ENCODE measurements at places on chromosomes 6 and 20.

- DNase-seq: peak; percentile 71
Measured at GRCh38 chr6:44223319-44224028, at the start of gene SLC29A1. SLC29A1 (plus strand) TSS chr6:44223595; CDS start chr6:44227314, 3,719 bp downstream.

DNA sequence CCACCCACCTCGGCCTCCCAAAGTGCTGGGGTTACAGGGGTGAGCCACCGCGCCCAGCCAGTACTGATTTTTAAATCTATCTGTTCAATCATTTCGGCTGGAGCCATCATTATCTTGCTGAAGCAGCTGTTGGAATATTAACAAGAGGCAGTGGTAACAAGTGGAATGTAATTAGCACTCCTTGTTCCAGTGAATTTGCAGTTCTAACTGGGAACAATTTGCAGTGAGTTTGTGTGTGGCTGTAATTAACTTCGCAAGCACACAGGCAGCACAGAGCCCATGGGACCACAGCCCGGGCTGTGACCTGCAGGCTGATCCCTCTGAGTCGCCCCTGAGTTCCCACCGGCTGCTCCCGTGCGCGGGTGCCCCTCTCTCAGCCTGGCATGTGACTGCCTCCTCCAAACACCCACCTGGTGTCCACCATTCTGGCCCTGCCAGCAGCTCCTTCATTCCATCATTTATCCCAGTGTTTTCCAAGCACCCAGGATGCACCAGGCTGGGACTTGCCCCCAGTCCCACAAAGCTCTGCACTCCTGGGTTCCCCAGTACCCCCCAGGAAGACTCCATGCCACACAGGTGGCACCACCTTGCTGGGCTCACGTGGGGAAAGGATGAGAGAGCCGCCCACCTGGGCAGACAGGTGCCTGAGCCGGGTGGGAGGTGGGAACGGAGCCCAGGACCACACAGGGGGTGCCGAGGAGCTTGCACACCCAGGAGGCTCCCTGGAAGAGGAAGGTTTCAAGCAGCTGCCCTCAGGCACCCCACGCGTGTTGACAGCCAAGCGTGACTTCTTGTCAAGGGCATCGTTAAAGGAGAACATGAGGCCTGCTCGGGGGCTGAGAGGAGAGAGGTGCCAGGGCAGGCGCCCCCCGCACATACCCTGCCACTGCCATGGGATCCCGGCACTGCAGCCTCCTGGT is 75.2 kb downstream of the YTHDF1 start:
- DNase-seq: no peak

- no peak for DNase-seq
Measured at GRCh38 chr6:108837236-108837971, 10.8 kb upstream of the ARMC2 start.

GRCh38 chr6:156808287-156808686 is 31.1 kb downstream of the ARID1B start:
- peak; percentile 15 for DNase-seq

GRCh38 chr6:21186479-21187055 is 407.0 kb upstream of the SOX4 start:
- no peak for DNase-seq

GRCh38 chr6:72944660-72945059 is 280.6 kb downstream of the KHDC1L start:
- DNase-seq: no peak

DNA sequence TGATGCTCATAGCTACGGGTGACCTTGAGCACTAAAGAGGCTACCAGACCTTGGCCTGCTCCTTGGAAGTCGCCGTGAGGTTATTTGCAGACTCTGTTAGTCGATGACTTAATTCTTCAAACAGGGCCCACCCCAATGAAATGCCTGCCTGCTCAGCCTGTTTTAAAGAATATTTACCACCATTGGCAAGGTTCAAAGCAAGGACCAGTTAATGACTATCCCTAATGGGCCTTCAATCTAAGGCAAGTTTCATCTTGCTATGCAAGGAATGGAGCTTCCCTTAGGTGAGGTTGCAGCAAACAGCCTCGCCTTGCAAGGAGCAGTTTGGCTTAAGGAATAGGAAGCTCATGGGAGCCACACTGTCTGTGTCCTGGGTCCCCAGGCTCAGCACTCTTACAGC is 22.9 kb upstream of the SPO11 start:
- DNase-seq: no peak

GRCh38 chr6:25233226-25233625 is 45.9 kb upstream of the CARMIL1 start:
- DNase-seq: no peak

- DNase-seq: peak; percentile 42
Measured at GRCh38 chr20:11457488-11457887, 460.2 kb upstream of the BTBD3 start.

DNA sequence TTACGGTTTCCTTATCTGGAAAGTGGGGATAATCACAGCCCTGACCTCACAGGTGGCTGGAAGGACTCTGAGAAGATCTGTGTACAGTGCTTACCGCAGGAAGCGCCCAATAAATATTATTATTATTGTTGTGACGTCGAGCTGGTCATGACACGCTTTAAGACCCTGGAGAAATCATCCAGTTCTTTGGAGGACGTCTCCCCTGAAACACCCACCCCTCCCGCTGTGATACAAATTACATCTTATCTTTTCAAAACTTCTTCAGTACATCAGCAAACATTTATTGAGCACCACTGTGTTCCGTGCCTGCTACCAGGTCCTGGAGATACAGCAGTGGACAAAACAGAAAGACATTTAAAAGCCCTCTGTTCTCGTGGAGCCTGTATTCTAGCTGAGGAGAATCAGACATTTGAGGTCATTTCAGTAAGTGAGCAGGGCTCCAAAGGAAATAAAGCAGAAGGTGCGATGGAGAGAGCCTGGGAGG is 118.7 kb downstream of the CEBPB start:
- DNase-seq: no peak

GRCh38 chr6:15496345-15497131 is 166.3 kb downstream of the DTNBP1 start:
- DNase-seq: no peak

DNA sequence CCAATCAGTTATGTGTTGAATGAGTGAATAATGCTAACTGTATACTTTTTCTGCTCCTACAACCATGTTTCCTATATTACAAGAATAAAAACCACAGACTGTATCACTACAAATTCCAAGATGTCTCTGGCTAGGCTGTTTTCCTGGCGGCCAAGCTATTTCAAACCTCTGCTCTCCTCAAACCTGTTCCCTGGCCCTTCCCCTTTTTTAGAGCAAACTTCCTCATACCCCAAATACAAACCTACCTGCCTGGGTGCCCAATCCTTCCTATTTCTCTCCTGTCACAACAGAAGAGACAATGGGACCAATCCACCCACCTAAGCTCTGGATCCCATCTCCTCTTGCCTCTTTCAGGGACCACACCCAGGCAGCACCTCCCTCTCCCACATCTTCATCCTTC is 7.5 kb downstream of the TOMM34 start:
- DNase-seq: no peak

DNA sequence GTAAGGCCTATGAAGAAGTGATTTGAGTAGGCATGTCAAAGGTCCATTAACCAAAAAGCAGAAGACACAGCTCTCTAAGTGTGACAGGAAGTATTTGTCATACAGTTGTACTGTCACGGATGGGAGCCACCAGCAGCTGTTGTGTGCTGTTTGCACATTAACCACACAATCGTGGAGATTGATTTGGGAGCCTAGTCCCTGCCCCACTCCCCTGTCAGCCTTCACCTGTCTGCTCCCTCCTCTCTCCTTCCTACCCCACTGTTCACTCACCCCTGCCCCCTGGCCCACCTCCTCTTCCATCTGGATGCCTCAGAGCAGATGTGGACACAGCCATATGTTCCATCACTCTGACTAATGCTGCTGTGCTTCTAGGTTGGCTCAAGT is 124.7 kb upstream of the SPACA1 start:
- DNase-seq: peak; percentile 58

DNA sequence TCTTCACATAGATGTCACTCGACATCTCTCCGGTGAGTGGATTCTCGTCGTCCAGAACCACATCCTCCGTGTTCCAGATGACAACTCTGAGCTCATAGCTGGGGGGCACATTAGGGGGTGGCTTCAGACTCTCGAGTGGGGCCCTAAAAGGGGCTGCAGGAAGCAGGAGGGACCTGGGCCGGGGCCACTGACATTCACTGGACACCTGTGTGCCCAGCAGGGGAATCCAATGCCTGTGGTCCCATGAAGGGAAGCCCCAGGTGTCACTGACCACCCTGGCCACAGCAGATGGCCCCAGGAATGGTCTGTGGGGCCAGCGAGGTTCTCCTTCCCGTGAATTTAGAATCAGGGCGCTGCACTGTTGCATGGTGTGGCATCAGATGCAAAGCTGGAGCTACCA is 18.7 kb downstream of the ERGIC3 start:
- no peak for DNase-seq

DNA sequence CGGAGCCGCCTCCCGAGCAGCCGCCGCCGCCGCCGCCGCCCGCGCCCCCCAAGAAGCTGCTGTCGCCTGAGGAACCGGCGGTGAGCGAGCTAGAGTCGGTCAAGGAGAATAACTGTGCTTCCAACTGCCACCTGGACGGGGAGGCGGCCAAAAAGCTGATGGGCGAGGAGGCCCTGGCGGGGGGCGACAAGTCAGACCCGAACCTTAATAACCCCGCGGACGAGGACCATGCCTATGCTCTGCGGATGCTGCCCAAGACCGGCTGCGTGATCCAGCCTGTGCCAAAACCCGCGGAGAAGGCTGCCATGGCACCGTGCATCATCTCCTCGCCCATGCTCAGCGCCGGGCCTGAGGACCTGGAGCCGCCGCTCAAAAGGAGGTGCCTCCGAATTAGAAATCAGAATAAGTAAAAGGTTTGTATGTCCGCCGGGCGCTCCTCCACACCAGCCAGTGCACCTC is 145.2 kb downstream of the SOBP start:
- no peak for DNase-seq

- DNase-seq: no peak
Measured at GRCh38 chr6:139905404-139906052, 531.1 kb upstream of the CITED2 start.

DNA sequence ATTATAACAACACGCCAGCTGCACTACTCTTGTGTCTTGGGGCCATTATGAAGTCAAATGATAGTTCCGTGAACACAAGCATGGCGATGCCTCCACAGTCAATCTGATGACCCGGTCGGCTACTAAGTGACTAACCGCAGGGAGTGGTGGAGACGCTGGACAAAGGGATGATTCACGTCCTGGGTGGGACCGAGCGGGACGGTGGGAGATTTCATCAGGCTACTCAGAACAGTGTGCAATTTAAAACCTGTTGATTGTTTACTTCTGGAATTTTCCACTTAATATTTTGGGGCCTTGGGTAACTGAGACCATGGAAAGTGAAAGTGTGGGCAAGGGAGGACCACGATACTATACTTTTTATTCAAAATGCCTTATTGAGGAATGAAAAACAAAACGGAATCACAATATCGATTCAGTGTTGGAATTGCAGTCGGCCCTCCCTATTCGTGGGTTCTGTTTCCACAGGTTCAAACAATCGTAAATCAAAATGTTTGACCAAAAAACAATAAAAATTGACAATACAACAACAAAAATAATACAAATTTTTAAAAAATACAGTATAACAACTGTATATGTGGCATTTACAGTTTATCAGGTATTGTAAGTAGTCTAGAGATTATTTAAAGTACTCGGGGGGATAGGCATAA is 66.5 kb downstream of the MYLK4 start:
- DNase-seq: peak; percentile 23

GRCh38 chr6:134080171-134080795 is 27.9 kb upstream of the SLC2A12 start:
- DNase-seq: peak; percentile 62

GRCh38 chr6:137339929-137340559 is 120.9 kb upstream of the IFNGR1 start:
- peak; percentile 27 for DNase-seq

DNA sequence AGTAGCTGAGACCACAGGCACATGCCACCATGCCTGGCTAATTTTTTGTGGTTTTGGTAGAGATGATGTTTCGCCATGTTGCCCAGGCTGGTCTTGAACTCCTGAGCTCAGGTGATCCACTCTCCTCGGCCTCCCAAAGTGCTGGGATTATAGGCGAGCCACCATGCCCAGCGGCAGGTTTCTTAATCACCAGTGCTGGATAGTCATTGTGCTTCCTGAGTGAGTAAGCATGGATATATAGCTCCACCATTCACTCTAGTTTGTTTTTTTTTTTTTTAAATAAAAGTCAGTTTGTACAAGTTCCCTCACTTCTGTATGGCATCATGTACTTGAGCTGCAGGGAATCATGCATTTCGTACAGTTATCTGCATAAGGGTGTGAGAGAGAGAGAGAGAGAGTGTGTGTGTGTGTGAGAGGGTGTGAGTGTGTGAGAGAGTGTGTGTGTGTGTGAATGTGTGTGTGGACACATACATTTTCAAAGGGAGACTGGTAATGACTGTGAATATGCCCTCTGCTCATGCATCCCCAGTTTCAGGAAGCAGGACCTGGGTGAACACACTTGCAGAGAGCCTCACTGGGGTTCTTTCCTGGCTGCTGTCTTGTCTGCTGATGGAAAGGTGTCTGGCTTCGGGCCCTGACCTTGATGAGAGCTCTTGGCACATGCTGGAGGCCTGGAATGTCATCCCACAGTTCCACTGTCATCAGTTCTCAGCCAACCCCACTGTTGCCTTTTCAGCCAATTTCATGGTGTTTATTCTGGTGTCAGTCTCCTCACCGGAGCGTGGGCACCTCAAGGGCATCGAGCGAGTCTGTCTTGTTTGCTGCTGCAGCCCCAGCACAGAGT is 65.0 kb upstream of the XRN2 start:
- peak; percentile 5 for DNase-seq

- no peak for DNase-seq
Measured at GRCh38 chr20:14711652-14712051, 374.2 kb upstream of the FLRT3 start.

DNA sequence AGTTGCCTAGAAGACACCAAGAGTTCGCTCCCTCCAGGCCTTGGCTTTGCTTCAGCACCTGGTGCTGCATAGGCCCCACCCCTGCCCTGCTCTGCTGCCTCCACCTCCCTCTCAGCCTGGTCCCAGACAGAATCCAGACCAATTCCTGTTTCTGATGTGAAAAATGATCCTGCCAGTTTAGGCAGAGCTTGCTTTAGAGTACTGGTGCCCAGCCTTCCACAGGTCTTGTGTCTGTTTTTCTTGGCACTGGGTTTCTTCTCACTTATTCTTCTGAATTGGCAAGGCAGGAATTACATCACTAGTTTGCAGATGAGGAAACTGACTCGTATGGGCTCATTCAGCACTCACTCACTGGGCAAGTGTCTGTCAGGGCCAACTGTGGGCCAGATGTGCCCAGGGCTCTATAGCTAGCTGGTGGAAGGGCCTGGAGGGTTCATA is 53.0 kb downstream of the HLA-A start:
- peak; percentile 60 for DNase-seq

- DNase-seq: peak; percentile 96
Measured at GRCh38 chr6:85360794-85361642, 88.9 kb upstream of the NT5E start.

All from kidney tubule cell (primary cell).